ENCODE measurements at places on chromosomes 12 and 14.

GRCh38 chr12:121391619-121392324 is 8.1 kb upstream of the RNF34 start:
- no peak for DNase-seq

DNA sequence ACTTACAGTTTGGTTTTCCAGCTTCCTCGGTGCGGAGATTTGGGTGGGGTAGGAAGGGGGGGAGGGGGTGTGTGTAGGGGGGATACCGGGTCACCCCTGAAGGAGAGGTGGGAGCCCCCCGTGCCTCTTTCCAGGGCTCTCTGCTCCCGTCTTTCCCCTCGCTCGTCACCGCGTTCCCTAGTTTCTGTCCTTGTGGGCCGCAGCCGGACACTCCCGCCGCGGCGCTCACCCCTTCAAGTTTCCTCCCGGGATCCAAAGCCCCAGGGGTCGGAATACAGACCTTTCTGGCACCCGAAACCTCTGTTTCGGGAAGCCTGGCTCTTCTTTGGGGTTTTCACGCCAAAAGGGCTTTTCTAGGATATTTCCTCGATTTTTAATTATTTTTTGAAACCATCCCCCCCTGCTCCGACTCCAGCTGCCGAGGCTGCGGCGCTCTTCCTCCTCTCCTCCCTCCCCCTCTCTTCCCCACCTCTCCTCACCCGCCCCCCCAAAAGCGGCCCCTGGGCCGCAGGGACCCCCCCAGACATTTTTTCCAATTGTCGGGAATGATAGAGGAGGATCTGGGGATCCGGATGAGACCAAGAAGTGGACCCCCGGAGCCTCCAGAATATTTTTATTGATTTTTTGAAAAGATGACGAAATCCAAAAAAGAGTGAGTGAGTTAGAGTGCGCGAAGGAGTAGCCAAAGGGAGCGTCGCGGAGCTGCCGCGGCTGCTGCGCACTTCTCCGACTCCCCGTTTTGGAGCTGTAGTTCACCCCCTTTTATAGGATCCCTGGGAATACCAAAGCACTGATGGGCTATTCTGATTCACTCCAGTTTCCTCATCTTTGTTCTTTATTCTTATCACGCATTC is 1.7 kb downstream of the CCND2 start:
- DNase-seq: no peak

- DNase-seq: no peak
Measured at GRCh38 chr12:3137268-3137781, 60.1 kb downstream of the TSPAN9 start.

DNA sequence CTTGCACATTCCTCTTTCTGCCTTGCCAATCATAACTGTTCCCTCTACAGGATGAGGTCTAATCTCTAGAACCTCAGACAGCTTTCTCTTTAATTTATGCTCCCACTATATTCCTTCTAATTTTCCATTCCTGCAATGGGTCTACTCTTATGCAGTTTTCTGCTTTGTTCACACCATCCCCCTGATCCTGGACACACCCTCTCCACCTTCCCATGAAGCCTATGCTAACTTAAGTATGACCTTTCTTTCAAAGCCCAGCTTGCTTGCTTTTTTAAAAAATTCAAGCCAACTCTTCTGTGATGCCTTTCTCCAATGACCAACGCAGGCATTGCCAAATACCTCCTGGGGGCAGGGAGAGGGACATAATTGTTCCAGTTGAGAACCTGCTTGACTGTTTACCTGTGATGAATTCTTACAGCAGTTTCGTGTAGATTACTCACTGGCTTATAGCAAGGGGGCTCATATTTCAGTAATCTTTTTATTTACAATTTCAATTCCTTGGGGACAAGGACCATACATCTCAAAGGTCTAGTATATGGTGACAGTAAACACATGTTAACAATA is 7.8 kb downstream of the SLC38A1 start:
- no peak for DNase-seq

DNA sequence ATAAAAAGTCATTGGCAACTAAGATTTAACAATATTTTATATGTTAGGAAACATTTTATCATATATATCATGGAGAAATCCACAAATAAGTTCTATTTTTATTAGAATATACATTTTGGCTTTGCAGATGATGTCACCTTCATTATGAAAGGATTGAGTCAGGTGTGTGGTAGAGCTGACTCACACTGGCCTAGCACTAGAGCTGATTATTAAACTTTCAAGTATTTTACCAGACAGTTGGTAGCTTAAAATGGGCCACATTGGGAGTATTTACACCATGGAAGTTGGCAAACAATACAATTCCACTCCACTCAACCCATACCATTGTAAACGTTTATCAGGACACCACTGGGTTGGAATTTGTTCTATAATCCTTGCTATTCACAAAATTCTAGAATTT is 1036.6 kb downstream of the TRHDE start:
- DNase-seq: no peak

DNA sequence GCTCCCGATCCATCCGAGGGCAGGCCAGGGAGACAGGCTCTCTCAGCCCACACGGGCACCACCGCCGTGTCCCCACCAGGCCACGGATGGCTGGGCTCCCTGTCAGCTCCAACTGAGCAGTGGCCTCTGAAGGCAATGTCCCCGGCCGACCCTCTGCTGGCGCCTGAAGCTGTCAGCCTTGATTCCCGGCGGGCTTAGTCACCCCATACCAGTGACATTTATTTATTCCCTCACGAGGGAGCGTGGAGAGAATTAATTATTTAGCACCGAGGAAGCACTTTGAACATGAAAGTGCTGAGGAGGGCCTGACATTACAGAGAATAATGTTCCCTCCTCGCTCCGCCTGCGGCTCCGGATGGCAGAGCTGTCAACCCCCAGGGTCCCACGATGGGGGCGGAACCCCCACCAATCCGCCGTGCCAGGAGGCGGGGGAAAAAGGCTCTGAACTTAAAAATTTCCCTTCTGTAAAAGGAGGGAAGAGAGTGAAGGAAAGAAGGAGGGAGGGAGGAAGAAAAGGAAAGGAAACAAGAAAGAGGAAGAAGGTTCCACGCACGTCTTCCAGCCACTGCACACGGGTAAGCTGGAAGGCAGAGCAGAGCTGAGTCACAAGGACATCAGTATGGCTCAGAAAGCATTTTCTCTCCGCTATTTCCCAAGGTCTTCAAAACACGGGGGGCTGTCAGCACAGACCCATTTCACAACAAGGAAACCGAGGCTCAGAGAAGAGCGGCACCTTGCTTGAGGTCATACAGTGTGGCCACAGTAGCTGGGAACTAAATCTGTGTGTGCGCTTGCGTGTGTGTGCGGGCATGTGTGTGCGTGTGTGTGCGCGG is 108.7 kb upstream of the NCOR2 start:
- no peak for DNase-seq

DNA sequence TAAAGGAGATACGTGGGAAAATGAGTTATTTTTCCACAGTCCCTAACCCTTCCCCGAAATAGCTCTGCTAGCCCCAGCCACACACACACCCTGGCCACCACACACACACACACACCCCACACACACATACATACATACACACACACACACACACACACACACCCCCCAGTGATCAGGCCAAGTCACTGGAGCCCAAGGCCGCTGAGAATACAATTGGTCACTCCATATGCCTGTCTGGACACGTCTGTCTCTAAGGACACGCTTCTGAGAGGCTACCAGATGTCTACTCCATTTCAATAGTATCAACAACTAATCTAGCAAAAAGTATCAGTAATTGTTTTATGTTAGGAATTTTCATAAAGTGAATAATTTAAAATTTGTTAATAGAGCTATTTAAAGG is 13.0 kb upstream of the DIABLO start:
- no peak for DNase-seq

GRCh38 chr12:7264538-7264937 is 39.3 kb upstream of the ACSM4 start:
- no peak for DNase-seq

DNA sequence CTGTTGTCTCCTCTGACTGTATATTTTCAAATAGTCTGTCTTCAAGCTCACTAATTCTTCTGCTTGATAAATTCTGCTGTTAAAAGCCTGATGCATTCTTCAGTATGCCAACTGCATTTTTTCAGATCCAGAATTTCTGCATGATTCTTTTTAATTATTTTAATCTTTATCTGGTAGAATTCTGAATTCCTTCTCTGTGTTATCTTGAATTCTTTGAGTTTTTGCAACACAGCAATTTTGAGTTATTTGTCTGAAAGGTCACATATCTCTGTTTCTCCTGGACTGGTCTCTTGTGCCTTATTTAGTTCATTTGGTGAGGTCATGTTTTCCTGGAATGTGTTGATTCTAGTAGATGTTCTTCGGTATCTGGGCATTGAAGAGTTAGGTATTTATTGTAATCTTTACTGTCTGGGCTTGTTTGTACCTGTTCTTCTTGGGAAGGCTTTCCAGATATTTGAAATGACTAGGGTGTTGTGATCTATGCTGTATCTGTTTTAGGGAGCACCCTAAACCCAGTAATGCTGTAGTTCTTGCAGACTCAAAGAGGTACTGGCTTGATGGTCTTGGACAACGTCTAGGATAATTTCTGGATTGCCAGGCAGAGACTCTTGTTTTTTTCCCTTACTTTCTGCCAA is 193.8 kb upstream of the NPAS3 start:
- DNase-seq: no peak

GRCh38 chr14:104978746-104979691 is 845 bp upstream of the AHNAK2 start:
- DNase-seq: no peak

GRCh38 chr14:68736471-68736871 is 56.4 kb downstream of the ZFP36L1 start:
- DNase-seq: no peak

DNA sequence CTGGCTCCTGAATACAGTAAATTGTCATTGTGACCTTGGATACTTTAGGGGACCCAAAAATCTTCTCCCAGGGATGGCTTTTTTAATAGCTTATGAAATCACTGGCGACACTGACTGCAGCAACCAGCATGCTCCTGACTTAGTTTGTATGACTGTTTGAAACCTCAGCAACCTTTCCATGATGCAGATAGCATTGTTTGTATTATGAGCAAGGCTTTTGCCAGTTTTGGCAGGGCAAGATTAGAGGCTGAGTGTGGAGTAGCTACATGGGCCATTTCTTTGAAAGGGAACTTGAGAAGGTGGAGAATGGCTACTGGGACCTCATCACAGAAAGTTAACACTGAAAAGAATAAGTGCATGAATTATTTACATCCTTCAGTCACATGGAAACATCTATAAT is 50.9 kb downstream of the SLC4A8 start:
- no peak for DNase-seq

DNA sequence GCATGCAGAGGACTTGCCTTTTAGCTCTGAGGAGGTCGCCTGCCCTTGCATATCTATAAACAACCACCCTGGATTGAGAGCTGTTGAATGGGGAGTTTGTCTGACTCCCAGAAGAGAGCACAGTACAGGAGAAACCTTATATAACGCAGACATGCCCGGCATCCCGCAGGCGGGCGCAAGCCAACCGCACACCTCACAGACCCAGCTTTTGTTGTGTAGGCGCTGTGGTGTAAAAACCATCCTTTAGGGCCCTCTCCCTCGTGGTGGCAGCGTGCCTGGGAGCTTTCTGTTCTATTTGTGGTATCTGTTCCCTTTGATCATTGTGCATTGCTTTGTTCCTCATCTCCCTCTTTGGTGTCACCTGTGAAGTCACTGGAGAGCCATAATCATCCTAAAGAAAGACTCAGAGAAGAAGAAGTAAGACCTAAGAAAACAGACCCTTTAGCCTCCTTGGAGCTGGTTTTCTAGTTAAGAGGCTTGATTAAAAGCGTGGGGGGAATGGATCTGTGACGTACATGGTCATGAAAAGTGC is 77.7 kb downstream of the ETV6 start:
- no peak for DNase-seq

- no peak for DNase-seq
Measured at GRCh38 chr14:98194821-98195220, 1077.2 kb downstream of the BCL11B start.

DNA sequence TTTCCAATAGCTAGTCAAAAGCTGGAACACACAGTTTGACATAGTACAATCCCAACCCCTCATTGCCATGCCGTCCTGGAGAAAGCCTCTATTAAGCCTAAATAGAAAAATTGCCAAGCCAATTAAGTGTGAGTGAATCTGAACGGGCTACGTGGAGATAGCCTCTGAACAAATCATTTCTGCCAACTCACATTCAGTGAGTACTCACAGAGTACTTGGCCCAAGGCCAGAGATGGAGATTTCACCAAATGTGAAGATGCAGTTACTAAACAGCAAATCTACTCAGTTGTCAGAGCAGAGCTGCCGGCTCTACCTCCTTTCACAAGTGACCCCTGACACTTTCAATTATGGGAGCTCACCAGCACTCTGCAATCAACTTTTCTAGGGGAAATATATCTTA is 350.0 kb downstream of the GALC start:
- no peak for DNase-seq

- DNase-seq: no peak
Measured at GRCh38 chr12:49227713-49228112, 37.2 kb upstream of the TUBA1C start.

- no peak for DNase-seq
Measured at GRCh38 chr14:34665785-34666435, 36.0 kb upstream of the SNX6 start.

DNA sequence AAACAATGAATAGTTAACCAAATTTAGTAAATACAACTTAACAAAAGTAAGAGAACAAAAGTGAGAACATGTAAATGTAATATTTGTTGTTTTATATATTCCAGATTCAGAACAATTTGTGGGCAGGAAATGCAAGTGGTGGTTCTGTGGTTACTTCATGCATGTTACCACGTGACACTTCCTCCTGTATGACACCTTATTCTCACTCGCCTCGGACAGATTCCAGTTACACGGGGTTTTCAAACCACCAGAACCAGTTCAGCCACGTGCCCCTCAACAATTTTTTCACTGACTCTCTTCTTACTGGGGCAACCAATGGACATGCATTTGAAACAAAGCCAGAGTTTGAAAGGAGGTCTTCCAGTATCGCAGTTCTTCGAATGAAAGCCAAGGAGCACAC is 21.0 kb downstream of the ALX1 start:
- DNase-seq: no peak

- no peak for DNase-seq
Measured at GRCh38 chr12:102816816-102817434, 100.1 kb downstream of the PAH start.

GRCh38 chr14:94269156-94269555 is 23.9 kb downstream of the SERPINA10 start:
- DNase-seq: peak; percentile 54
